ENCODE measurements at places on chromosomes 2 and 18. TPM values are rescaled to one million over a fixed set of nuclear protein-coding genes. Genes with fewer than 3 reads are reported as not detected.

The ROCK1 gene
- total RNA-seq: 37.3 TPM

The LRRC30 gene
- total RNA-seq: not detected

The CRYGD gene
- not detected for total RNA-seq

The NEU2 gene
- total RNA-seq: not detected

The COL3A1 gene
- 0.99 TPM for total RNA-seq

The CDH7 gene
- not detected for total RNA-seq

The ERFE gene
- total RNA-seq: 0.66 TPM

The POTEJ gene
- total RNA-seq: 0.09 TPM

The ATOH8 gene
- 3.9 TPM for total RNA-seq

The CCDC121 gene
- total RNA-seq: 1.3 TPM

The OTOS gene
- total RNA-seq: not detected

The DCDC2C gene
- not detected for total RNA-seq

The DOK6 gene
- total RNA-seq: 0.28 TPM

The APCDD1 gene
- under 0.01 TPM for total RNA-seq

The ALK gene
- total RNA-seq: not detected

The RPS27A gene
- total RNA-seq: 975 TPM

The DYTN gene
- not detected for total RNA-seq

The INO80D gene
- 5.1 TPM for total RNA-seq

The MEX3C gene
- total RNA-seq: 40.2 TPM

The IL1R1 gene
- 23.2 TPM for total RNA-seq

The RAX gene
- not detected for total RNA-seq

The FSHR gene
- not detected for total RNA-seq

The TGFA gene
- 0.38 TPM for total RNA-seq

The CFC1 gene
- not detected for total RNA-seq

The FEV gene
- not detected for total RNA-seq

The KCNS3 gene
- total RNA-seq: 0.81 TPM

The KCNG3 gene
- total RNA-seq: not detected

The STPG4 gene
- total RNA-seq: 0.09 TPM

The ADAM23 gene
- total RNA-seq: 18.4 TPM

The CTAGE1 gene
- 0.09 TPM for total RNA-seq

The PCARE gene
- under 0.01 TPM for total RNA-seq

The ANKRD30B gene
- not detected for total RNA-seq

The SCN7A gene
- total RNA-seq: not detected

The SPDYA gene
- 1.3 TPM for total RNA-seq

The ZBTB14 gene
- total RNA-seq: 10.9 TPM

The KLHL41 gene
- total RNA-seq: 0.09 TPM

The SDC1 gene
- 0.47 TPM for total RNA-seq

The AMER3 gene
- not detected for total RNA-seq

The RAD51AP2 gene
- not detected for total RNA-seq

The TTC39C gene
- total RNA-seq: 3.4 TPM

The CDH19 gene
- total RNA-seq: 0.09 TPM

The CD8B2 gene
- not detected for total RNA-seq

The CERKL gene
- not detected for total RNA-seq

The GPR35 gene
- total RNA-seq: under 0.01 TPM

The ABCG8 gene
- not detected for total RNA-seq

The SLC16A14 gene
- 0.18 TPM for total RNA-seq

The CCDC138 gene
- 5.8 TPM for total RNA-seq

The SP140 gene
- not detected for total RNA-seq

The SKOR2 gene
- not detected for total RNA-seq

The SERPINB10 gene
- 0.09 TPM for total RNA-seq

The FBXO48 gene
- total RNA-seq: 0.28 TPM

The C2orf78 gene
- not detected for total RNA-seq

The CKAP2L gene
- total RNA-seq: 3.0 TPM

The SLC35G4 gene
- not detected for total RNA-seq

The ZNF396 gene
- total RNA-seq: 0.56 TPM

All from endothelial cell of coronary artery (primary cell).